Kidney (tissue), 22 donors: ENCODE measurements at places on chromosomes 2 and 18. TPM values are rescaled to one million over a fixed set of nuclear protein-coding genes. Genes with fewer than 3 reads are reported as not detected.

DNA sequence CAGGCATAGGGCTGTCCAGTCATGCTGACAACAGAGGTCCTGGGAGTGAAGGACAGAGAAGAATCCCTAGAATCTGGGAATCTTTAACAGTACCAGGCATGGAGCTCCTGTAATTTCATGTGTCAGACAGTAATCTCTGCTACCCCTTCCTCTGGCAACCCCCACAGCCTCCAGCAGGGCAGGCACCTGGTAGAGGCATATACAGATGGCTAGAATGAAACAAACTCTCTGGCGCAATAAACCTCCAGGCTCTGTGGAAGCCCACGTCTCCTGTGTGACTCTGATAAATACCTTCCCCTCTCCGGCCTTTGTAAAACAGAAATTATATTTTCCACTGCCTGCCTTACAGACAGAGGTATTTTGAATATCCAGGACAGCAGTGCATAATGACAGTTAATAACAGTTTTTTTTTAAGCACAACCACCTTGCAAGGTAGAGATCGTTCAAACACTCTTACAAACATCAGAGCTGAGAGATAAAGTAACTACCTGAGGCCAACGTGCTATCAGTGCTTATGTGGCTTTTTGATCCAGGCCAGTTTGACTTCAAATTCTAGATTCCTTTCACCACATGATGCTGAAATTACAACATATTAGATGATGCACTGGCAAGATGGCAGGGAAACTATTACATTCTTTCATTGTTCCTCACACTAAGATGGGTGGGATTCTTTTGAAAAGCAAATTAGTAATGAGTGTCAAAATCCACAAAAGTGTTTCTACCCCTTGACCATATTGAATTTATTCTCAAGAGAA lies 47.7 kb upstream of the TMEM247 start:
- no peaks in the 10 kb centered on the region for H3K27me3 ChIP-seq
- H3K4me1 ChIP-seq, result no peaks in the 10 kb centered on the region
- no peak overlapping the region for H3K27ac ChIP-seq

GRCh38 chr2:128876986-128877983 lies 558.6 kb upstream of the HS6ST1 start:
- no peak overlapping the region for H3K4me3 ChIP-seq
- H3K27me3 ChIP-seq, result no peaks in the 10 kb centered on the region
- H3K36me3 ChIP-seq, result no peaks in the 10 kb centered on the region

The FARP2 gene
- total RNA-seq, result 50.5 TPM

GRCh38 chr2:61770746-61771145 lies 83.1 kb downstream of the FAM161A start:
- H3K27ac ChIP-seq, result no peak overlapping the region
- H3K36me3 ChIP-seq, result no peaks in the 10 kb centered on the region

DNA sequence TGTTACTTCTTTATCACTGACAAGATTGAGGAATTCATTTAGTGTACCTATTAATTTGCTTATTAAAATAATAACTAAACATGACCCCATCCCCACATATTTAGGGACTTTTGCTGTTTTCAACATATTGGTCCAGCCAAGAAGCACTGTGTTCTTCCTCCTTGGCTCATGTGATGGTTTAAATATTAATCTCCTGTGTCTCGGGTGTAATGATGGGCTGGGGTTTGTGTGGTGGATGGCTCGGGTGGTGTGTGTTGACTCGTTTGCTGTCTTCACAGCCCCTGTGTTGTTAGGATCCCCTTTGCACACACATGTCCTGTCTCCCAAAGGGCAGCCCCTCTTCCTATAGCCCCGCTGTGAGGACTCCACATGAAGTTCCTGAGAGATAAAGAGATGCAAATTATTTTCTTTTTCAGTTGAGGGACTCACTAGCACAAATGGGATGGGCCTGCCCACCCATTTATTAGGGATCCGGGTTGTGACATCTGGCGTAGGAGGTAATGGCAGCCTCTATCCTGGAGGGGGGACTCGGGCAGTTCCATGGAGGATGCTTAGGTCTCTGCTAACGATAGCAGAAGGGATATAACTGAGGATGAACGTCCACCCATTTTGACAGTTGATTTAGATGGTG lies 53.4 kb downstream of the FHOD3 start:
- peaks cover 37% of the 10 kb centered on the region for H3K4me1 ChIP-seq
- H3K27me3 ChIP-seq, result no peaks in the 10 kb centered on the region
- no peak for DNase-seq
- H3K27ac ChIP-seq, result peak overlapping the region; percentile 88

The ALPI gene
- total RNA-seq, result 0.09 TPM

GRCh38 chr2:188964976-188965546 lies 9.1 kb upstream of the COL3A1 start:
- no peak overlapping the region for H3K4me3 ChIP-seq
- no peaks in the 10 kb centered on the region for H3K27me3 ChIP-seq
- H3K4me1 ChIP-seq, result no peaks in the 10 kb centered on the region
- H3K27ac ChIP-seq, result no peak overlapping the region
- DNase-seq, result no peak

- H3K36me3 ChIP-seq, result no peaks in the 10 kb centered on the region
- H3K27ac ChIP-seq, result no peak overlapping the region
- no peaks in the 10 kb centered on the region for H3K4me1 ChIP-seq
- no peak for DNase-seq
Measured at GRCh38 chr2:183162362-183162761, 38.1 kb downstream of the NUP35 start.

GRCh38 chr18:26051843-26052242 lies 38.6 kb downstream of the SS18 start:
- no peak overlapping the region for H3K4me3 ChIP-seq
- H3K27ac ChIP-seq, result no peak overlapping the region
- H3K4me1 ChIP-seq, result no peaks in the 10 kb centered on the region

DNA sequence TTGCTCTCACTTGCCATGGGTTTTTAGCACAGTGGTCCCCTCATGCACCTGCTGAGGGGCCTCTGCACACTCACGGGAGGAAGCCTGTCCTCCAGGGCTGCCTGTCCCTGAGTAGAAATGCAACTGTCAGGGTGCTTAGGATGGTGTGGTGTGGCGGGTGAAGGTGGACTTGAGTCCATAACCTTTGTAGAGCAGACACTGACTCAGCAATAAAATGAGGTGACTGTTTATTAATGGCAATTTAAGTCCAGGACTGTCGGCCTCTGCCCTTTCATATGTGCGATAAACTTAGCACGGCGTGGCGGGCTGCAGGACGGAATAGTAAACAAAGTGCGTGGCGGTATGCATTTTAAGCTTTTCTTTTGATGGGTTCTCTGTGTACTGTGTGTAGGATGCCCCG lies 188.2 kb downstream of the LDLRAD4 start:
- H3K27ac ChIP-seq, result no peak overlapping the region
- peak; percentile 18 for DNase-seq
- no peaks in the 10 kb centered on the region for H3K36me3 ChIP-seq
- no peaks in the 10 kb centered on the region for H3K27me3 ChIP-seq

DNA sequence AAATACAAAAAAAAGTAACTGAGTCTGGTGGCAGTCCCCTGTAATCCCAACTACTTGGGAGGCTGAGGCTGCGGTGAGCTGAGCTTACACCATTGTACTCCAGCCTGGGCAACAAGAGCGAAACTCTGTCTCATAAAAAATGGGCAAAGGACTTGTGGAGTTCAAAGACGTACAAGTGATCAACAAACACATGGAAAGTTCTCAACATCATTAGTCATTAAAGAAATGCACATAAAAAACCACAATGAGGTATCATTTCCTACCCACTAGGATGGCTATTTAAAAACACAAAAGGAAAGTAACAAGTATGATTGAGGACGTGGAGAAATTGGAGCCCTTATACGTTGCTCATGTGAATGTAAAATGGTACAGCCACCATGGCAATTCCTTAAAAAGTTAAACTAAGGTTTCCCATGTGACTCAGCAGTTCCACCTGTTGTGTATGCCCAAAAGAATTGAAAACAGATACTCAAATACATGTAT lies 52.3 kb downstream of the RAB10 start:
- peaks cover 4% of the 10 kb centered on the region for H3K36me3 ChIP-seq
- no peak overlapping the region for H3K27ac ChIP-seq
- H3K4me3 ChIP-seq, result no peak overlapping the region
- no peak for DNase-seq
- no peaks in the 10 kb centered on the region for H3K4me1 ChIP-seq

The COLEC11 gene
- 7.6 TPM for total RNA-seq

DNA sequence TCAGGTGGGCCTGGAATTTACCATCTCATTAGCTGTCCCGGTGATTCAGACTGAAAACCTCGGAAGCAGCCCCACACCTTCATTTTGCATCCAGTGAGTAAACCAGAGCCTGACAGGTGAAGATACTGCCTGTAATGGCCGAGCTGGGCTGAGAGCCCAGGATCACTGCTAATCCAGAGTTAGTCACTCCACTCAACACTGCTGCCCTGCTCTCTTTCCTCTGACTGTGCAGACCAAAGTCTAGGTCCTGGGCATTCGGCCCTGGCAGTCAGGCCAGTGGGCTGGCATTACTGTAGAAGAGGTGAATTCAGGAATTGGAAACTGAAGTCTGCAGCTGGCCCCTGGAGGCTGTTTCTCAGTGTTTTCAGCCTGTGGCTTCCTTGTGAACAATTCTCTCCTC lies 44.3 kb downstream of the TMEM17 start:
- H3K36me3 ChIP-seq, result no peaks in the 10 kb centered on the region
- DNase-seq, result no peak

GRCh38 chr2:18599509-18600254 lies 10.3 kb upstream of the NT5C1B start:
- H3K27me3 ChIP-seq, result no peaks in the 10 kb centered on the region
- H3K4me3 ChIP-seq, result no peak overlapping the region
- H3K36me3 ChIP-seq, result no peaks in the 10 kb centered on the region
- H3K4me1 ChIP-seq, result no peaks in the 10 kb centered on the region
- no peak for DNase-seq

DNA sequence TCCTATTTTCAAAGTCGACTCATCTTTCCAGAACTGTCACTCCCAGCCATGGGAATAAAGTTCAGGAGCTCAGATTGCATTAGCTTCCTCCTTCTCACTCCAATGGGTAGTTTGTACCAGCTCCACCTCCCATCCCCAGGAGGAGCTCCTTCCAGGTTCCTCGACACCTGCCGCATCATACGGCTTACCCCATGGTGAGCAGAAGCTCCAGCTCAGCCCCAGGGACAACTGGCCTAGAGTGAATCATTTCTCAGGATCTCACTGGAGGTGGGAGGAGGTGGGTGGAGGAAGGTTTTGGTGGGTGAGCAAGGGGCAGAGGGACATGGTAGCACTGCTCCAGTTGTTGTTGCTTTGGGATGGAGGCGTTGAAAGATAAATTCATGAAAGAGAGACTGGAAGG lies 196.3 kb upstream of the PKDCC start:
- no peak overlapping the region for H3K4me3 ChIP-seq
- H3K27me3 ChIP-seq, result no peaks in the 10 kb centered on the region
- no peaks in the 10 kb centered on the region for H3K4me1 ChIP-seq
- H3K36me3 ChIP-seq, result no peaks in the 10 kb centered on the region
- DNase-seq, result no peak

The CDH2 gene
- total RNA-seq, result 29.6 TPM

DNA sequence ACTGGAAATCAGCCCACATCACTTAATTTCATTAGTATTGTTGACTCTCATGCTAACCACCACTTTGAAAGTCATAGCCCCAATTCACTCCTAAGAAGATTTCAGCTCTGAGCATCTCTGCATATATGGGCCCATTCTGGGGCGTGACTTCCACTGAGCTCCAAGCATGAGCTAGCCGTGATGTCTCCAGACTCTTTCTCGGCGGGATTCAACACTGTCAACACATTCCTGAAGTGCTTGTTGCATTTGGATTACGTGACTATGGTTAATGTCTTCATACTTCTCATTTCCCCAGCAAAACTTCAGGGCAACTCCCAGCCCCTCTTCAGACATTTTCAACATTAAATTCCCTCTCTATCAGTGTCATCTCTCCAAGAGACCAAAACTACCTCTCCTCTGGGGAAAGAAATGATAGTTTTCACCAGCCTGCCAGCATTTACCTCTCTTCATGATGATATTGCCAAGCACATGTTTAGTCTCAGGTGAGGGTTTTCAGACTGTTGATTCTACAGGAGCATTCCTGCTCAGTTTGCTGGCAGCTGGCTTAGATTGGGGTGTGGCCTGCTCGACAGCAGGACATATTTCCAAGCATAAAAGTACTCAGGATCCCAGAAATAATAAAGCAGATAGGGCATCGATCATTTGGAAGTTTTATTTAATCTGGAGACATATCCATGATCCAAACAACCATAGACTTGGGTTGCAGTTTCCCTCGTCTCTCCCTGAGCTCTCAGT lies 81.7 kb downstream of the FEZ2 start:
- H3K27me3 ChIP-seq, result no peaks in the 10 kb centered on the region
- no peak overlapping the region for H3K27ac ChIP-seq
- no peak overlapping the region for H3K4me3 ChIP-seq
- no peaks in the 10 kb centered on the region for H3K4me1 ChIP-seq
- H3K36me3 ChIP-seq, result peaks cover 70% of the 10 kb centered on the region

The DLGAP1 gene
- total RNA-seq, result 32.8 TPM

GRCh38 chr18:35089891-35090550 lies 48.8 kb downstream of the MAPRE2 start:
- H3K4me1 ChIP-seq, result no peaks in the 10 kb centered on the region
- no peaks in the 10 kb centered on the region for H3K36me3 ChIP-seq
- no peak overlapping the region for H3K27ac ChIP-seq
- DNase-seq, result no peak
- no peak overlapping the region for H3K4me3 ChIP-seq

- H3K4me1 ChIP-seq, result no peaks in the 10 kb centered on the region
- no peaks in the 10 kb centered on the region for H3K27me3 ChIP-seq
- no peaks in the 10 kb centered on the region for H3K36me3 ChIP-seq
- H3K4me3 ChIP-seq, result no peak overlapping the region
- no peak overlapping the region for H3K27ac ChIP-seq
- no peak for DNase-seq
Measured at GRCh38 chr2:143489145-143489544, 359.9 kb downstream of the ARHGAP15 start.

The BMP10 gene
- total RNA-seq, result not detected

DNA sequence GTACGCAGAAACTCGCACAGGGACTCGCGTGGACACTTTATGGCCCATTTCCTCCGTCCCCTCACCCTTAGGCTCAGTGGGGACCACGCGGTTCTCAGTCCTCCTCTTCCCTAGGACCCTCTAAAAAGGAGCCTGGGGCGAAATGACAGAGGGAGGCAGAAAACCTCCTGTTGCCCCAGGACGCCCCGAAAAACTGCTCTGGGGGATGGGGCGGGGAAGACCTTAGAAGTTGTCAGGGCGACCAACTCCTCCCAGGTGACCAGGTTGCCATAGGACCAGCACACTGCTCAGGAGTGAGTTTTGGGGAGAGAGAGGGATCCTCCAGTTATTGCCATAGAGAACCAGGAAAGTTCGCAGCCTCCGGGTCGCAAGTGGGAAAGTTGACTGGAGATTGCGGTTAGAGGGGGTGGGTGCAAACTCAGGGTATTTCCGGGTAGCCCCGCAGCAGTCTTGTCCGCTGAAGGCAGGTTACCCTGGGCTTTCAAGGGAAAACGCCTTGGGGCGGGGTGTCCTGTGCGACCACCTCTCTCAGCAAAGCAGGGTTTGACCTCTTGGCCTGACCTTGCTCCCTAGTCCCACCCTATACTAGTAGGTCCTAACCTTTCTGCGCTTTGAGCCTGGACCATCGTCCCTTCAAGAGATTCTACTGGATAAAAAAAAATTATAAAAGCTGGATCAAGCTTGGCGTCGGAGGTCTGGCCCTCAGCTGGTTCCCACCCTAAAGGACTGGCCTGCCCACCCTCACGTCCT lies 7.8 kb upstream of the PAX3 start:
- H3K27me3 ChIP-seq, result peaks cover 92% of the 10 kb centered on the region
- no peak overlapping the region for H3K27ac ChIP-seq
- H3K4me3 ChIP-seq, result peak overlapping the region; percentile 48
- no peaks in the 10 kb centered on the region for H3K36me3 ChIP-seq

The MOB4 gene
- total RNA-seq, result 23.0 TPM

The SLC4A5 gene
- total RNA-seq, result 5.2 TPM
